Activated naive CD8-positive, alpha-beta T cell treated with anti-CD3 and anti-CD28 coated beads, Interleukin-2, amount 10 ng/mL, durations not matched to agents 7 days and 5 days (primary cell): ENCODE measurements at places on chromosomes 5 and 9. TPM values are rescaled to one million over a fixed set of nuclear protein-coding genes. Genes with fewer than 3 reads are reported as not detected.

Gene TEK
- not detected for total RNA-seq

Gene TNIP1
- total RNA-seq, result 176 TPM

Gene IGFBPL1
- not detected for total RNA-seq

Gene CDH6
- total RNA-seq, result not detected

Gene RNF14
- total RNA-seq, result 33.9 TPM
